Omental fat pad (tissue), 4 donors: ENCODE measurements at places on chromosomes 12 and 14. TPM values are rescaled to one million over a fixed set of nuclear protein-coding genes. Genes with fewer than 3 reads are reported as not detected.

The FOXN4 gene
- not detected for total RNA-seq

The NTF3 gene
- total RNA-seq = not detected

The RNASE3 gene
- total RNA-seq = not detected

- no peak for DNase-seq
Observed at GRCh38 chr12:1739368-1739767, 48.5 kb downstream of the ADIPOR2 start.

- no peak for DNase-seq
Observed at GRCh38 chr14:89773151-89773550, 181.4 kb downstream of the EFCAB11 start.

DNA sequence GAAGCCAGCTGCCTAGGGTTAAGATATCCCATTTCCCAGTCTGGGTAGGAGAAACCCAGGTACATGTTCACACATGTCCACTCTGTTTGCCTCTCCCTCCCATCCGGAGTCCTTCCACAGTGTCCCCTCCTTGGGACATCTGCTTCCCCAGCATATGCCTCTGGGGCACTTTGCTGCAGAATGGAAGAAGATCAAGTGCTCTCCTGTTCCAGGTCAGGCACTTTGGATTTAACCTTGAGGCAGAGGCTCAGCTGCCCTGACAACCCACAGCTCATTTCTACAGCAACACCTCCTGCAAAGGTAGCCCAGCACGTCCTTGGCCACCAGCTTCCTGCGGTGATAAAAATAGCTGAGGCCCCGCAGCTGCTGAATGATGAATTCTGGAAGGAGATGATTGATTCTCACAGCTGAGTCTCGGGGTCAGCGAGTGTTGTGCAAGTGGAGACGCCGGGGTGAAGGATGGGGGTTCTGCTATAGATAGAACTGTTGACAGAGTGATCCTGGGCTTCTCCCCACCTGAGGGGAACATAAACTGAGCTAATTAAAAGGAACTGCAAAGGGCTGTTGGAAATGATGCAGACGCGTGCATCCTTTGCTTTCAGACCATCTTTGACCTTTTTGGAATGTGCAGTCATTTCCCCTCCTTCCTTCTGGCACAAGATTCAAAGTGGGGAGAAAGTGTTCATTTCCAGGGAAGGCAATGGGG lies 145.0 kb downstream of the SLC38A6 start:
- DNase-seq = no peak

DNA sequence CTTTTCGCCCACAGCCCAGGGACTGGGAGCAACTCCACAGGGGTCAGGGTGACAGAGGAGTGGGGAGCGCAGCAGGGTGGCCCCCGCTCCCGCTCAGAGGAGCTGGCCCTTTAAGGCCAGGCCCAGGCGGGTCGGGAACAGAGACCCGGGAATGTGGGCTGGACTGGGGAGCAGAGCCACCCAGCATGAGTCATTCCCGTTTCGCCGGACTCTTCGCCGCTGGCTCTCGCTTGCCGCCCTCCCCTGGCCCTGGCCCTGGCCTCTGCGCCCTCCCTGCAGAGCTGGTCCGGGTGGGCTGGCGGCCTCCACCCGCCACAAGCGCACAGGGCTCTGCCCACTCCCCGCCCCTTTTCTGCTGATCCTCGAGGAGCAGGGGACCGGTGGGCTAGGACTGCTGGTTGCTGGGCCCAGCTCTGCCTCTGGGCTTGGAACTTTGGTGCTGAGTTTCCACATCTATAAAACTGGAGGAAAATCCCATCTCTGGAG lies 92.8 kb downstream of the NINJ2 start:
- no peak for DNase-seq

GRCh38 chr12:128518644-128519043 lies 251.7 kb downstream of the TMEM132C start:
- no peak for DNase-seq
